HS-5 (cell line): ENCODE measurements at places on chromosomes 4 and X.
A peak's percentile ranks its signal among the peaks of the same experiment; 100 is the strongest.

GRCh38 chr4:183443655-183444213, 702 bp upstream of the CDKN2AIP start:
- DNase-seq, result peak; percentile 13

DNA sequence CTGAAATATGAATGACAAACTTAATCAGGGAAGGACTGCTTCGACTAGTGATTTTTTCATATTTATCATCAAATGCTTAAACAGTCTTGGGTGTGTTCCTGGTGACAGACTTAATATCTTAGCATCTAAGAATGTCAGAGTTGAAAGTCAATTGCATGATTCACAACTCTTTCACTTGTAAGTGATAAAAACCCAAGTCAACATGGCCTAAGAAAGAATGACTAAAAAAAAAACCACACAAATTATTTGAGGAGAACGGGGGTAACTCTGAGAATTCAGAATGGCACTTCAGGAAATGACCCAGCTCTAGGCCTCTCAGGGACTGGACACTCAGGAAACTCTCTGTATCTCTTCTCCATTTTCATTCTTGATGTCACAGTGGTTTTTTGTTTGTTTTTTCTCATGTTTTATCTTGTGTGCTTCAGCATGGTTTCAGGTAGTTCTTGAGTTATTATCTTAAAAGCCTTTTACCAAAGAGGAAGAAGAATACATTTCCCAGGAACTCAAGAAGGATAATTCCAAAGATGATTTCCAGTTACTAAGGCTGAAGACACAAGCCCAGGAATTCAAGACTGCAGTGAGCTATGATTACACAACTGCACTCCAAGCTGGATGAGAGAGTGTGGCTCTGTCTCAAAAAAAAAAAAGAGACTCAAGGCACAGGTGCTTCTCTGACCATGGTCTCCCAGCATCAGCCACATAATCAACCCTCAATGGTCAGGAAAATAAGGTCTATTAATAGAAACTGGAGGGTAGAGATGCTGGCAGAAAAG, 1697.8 kb upstream of the IGFBP7 start:
- no peak for DNase-seq

- DNase-seq, result no peak
These were observed 187.3 kb upstream of the FAM241A start for GRCh38 chr4:111957997-111958396.

- no peak for DNase-seq
These were observed 151.3 kb upstream of the KCNIP4 start for GRCh38 chr4:22099896-22100295.

GRCh38 chr4:73750730-73751129, 10.4 kb downstream of the CXCL8 start:
- no peak for DNase-seq
